ENCODE measurements at places on chromosomes 6 and 20. TPM values are rescaled to one million over a fixed set of nuclear protein-coding genes. Genes with fewer than 3 reads are reported as not detected.

Gene HINT3
- total RNA-seq, result 22.0 TPM

Gene FRS3
- 0.81 TPM for total RNA-seq

Gene TLDC2
- total RNA-seq, result not detected

Gene MARCKS
- 150 TPM for total RNA-seq

Gene SOX18
- total RNA-seq, result 1.9 TPM
